Skin of body (tissue), 3 donors: ENCODE measurements at places on chromosomes 4 and X. TPM values are rescaled to one million over a fixed set of nuclear protein-coding genes. Genes with fewer than 3 reads are reported as not detected.

DCAF12L1 gene
- 0.89 TPM for total RNA-seq

ANTXR2 gene
- 26.2 TPM for total RNA-seq

KCND1 gene
- 2.7 TPM for total RNA-seq

GRCh38 chrX:116399681-116400080, 36.7 kb upstream of the SLC6A14 start:
- no peak for DNase-seq

DNA sequence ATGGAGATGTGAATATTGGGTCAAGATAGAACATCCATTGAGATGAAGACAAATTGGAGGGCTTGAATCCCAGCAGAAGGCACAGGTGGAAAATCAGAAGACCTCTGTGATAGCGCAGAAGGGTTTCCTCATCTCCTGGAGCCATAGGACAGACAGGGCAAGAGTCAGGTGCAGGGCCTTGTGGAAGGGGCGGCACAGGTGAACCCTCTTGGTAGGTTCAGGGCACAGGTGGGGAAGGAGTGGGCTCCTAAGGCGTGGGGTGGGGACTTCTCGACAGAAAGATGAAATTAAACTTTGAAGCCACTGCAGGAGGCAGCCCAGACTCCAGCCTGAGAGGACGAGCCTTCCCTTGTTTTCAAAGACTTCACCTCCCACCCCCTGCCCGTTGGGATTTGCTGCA, 9.3 kb upstream of the RGS12 start:
- no peak for DNase-seq

DNA sequence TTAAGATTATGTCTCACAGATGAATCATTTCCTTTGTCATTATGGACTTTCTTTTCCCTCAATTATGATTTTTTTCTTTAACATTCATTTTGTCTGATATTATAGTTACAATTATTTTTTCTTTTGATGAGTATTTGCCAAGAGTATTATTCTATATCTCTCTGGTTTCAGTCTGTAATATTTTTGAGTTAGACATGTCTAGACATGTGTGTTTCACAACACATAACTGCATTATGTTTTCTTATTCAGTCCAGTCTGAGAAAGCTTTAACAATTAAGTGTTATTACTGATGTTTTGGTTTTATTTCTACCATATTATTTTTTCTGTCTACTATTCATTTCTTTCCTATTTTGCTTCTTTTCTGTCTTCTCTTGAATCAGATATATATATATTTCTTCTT, 108.3 kb upstream of the MID1IP1 start:
- no peak for DNase-seq

- no peak for DNase-seq
Measured at GRCh38 chr4:43343298-43343697, 450.8 kb downstream of the GRXCR1 start.

DNA sequence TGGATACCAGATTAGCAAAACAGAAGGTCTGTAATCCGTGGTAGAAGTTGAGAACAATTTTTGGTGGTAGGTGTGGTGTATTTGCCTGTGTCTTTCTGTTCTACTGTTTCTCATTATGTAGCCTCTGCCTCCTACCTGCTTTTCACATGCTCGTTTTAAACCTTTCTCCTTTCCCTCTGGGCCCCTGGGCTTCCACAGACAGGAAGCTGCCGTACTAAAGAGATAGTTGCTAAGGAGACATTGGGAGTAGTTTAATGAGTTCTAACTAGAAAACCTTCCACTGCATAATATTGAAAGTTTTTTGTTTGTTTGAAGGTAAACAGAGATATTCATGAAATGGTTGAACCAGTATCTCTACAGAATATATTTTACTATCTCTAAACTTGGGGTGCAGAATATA, 107.8 kb downstream of the STOX2 start:
- DNase-seq: no peak

DNA sequence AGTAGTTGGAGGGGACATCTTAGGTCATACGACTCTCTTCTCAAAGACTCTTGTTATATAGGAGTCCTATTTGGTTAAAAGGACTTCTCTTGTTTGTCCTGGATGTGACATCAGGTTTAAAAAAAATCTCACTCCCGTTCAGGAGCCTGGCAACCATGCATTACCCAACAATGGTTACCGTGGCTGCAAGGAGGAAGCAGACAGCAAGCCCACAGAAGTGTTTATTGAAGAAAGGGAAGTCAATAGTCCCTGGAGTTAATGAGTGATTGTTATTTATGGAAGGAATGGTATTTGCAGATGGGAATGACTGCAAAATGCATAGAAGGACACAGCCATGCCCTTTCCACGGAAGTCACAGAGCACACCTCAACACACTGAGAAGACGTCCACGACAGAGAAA, 75.9 kb upstream of the ENPP6 start:
- peak; percentile 34 for DNase-seq

GRCh38 chr4:186039697-186040096, 29.3 kb upstream of the TLR3 start:
- no peak for DNase-seq
